ENCODE measurements at places on chromosomes 7 and 10.
A peak's percentile ranks its signal among the peaks of the same experiment; 100 is the strongest.

GRCh38 chr7:74202841-74203556, 6.8 kb upstream of the LAT2 start:
- DNase-seq: no peak

- DNase-seq: no peak
Measured at GRCh38 chr7:11970132-11970531, 138.1 kb upstream of the THSD7A start.

DNA sequence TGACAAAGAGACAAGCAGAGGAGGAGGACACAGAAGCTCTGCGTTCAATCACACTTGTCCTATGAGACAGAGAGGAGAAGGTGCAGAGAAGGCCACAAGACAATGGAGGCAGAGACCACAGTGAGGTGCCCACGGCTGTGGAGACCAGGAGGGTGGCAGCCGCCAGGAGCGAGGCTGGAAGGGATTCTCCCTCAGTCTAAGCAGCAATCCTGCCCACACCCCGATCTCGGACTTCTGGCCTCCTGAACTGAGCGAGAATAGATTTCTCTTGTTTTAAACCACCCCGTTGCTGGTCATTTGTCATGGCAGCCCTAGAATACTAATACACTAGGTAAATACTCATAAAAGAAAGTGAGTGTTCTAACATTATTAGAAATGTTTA, 92.1 kb downstream of the CYTH3 start:
- no peak for DNase-seq

DNA sequence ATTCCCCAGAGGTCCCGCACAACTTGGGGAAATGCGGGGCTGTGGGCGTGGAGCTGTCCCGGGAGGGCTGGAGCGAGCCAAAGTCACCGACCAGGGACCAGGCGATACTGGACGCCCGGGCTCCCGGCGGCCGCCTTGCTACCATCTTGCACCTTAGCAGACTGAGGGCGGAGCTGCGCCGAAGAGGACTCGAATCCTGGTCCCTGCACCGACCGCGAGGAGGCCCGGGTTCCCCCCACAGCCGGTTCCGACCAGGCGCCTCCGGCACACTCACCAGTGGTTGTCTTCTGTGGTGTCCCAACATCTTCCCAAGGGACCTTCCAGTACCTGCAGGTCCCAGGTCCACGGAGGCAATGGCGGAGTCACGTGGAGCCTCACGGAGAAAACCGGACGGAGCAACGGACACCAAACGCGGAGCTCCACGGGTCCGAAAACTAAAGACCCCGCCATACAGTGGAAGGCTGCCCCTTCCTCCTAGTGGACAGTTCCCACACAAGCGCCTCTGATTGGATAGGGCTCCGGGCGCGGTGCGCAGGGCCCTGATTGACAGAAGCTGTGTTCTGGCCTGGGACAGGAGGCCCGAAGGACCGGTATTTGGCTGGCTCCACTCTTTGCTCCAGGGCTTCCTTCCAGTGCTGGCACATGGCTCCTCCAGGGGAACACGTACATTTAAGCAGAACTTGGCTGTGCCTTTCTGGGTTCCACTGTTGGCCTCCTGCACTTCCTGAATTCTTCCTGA, 124.6 kb upstream of the ZNF479 start:
- no peak for DNase-seq

GRCh38 chr7:39313376-39313775, 252.8 kb upstream of the YAE1 start:
- no peak for DNase-seq

GRCh38 chr7:140593672-140593982, 47.0 kb downstream of the DENND2A start:
- DNase-seq: no peak

DNA sequence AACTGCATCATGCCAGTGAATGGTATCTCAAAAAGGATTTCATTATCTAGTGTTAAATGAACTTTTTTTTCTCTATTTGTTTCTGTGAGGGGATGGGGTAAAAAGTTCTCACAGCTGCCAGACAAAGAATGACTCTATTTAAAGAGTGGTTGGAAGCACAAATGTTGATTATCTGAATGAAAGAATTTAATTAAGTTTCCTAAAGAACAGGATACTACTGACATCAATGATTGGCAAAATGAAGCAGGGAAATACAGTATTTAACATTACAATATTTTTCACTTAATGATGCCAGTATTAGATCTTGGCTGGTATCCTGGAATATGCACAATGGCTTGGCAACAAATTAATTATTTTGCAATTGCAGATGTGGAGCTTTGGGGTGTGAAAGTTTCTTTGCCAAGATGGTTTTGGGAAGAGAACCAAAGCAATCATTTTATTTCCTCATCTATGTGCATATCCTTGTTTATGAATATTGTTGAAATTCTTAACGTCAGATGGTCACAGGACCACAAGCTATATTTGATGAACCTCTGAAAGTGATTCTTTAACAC, 336.8 kb downstream of the ARL4A start:
- no peak for DNase-seq

DNA sequence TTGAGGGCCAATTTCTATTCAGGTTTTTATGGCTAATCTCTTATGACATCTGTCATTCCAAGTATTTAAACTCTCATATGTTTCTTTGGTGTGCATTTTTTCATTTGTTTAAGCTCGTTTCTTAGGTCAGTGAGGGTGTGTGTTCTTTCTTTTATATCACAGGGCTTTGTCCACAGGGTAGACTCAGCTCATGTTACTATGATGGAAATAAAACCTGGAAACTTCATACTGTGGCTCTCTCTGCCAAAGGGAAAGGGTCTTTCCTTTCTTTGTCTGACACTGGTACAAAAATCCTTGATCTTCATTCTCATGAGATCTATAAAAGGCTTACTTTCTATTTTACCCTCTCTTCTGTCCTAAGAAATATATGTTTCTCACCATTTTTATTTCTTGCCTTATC, 129.6 kb upstream of the SP8 start:
- DNase-seq: no peak

- peak; percentile 79 for DNase-seq
Measured at GRCh38 chr7:137169282-137169698, 174.2 kb downstream of the PTN start.

- DNase-seq: no peak
Measured at GRCh38 chr7:1028775-1029636, 15.3 kb upstream of the GPR146 start.

DNA sequence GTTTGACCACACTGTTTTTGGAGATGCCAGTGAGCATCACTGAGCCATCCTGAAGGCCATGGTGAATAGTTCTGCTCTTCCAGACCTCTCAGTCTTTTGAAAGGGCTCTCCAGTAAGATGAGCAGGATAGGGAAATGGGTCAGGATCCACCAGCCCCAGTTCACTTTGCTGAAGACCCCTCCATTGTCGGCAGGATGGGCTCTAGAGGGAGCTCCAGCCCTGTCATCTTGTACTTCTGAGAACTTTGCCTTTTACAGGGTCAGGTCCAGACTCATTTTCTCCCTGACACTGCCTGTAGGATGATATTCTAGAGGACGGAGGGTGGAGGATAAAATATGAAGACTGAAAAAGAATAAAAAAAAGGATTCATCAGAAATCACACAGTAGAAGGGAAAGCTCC, 13.1 kb downstream of the LHFPL3 start:
- DNase-seq: peak; percentile 40

- no peak for DNase-seq
Measured at GRCh38 chr7:27943241-27943640, 203.3 kb downstream of the TAX1BP1 start.

DNA sequence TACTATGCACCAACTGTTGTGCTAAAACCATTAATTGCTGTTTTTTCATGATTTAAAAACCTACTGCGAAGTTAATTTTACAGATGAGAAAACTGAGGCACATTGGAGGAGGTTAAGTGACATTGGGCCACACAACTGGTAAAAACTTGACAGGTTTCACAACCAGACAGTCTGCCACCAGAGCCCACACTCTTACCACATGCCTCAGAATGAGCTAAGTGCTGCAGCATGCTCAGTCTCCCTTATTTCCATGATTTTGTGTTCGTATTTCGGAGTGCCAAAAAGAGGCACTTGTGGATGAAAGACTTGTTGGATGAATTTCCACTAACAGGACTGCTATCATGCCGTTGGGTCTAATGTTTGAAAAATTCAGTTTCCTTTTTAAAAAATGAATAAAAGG, 77.4 kb downstream of the PCLO start:
- no peak for DNase-seq

GRCh38 chr7:54559401-54559800, 17.2 kb downstream of the VSTM2A start:
- DNase-seq: no peak

GRCh38 chr10:7810443-7810842, 7.9 kb upstream of the TAF3 start:
- DNase-seq: no peak

DNA sequence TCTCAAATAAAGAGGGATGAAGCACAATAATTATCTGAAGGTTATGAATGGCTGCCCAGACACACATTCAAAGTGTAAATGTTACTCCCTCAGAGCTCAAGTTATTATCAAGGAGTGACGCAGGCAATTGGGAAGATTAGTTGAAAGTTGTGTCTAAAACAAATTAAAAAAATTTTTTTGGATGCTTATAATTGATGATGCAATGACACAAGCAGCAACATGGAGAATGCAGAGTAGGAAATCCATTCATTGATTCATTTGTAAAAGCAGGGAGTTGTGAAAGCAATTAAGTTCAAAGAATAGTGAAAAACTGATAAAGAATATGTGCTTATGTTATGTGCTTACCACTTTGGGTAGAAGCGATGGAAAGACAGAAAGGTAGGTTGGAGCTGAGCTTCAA, 120.4 kb downstream of the CDK6 start:
- DNase-seq: no peak

DNA sequence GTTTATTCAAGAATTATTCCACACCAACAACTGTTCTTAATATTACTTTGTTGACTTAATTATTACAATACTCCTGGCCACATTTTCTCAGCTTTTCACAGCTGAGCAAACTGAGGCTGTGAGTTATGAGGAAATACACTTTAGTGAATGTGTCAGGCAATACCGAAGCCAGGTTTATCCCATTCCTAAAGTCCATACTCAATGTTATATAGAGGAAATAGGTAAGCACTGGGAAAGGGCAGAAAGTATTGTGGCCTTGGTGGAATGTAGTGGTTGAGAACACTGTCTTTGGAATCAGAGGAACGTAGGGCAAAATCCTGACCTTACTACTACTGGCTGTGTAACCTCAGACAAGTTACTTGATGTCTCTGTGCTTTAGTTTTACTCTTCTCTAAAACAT, 110.8 kb downstream of the CD36 start:
- no peak for DNase-seq

GRCh38 chr10:62990126-62990525, 143.0 kb upstream of the NRBF2 start:
- no peak for DNase-seq

DNA sequence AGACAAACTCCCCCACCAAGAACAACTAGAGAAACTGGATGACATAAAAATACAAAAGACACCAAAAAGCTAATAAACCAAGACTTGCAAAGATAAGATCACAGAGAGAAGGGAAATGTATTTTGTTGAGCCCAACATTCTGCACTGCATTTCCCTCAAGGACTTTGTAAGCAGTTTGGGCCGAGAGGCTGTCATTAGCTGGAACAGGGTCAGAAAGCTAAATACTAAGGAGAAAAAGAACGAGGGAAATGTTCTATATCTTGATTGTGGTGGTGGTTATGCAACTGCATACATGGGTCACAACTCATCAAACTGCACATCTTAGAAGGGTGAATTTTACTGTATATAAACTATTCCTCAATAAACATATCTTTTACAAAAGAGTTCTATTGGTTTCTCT, 315.0 kb downstream of the IPMK start:
- DNase-seq: no peak

DNA sequence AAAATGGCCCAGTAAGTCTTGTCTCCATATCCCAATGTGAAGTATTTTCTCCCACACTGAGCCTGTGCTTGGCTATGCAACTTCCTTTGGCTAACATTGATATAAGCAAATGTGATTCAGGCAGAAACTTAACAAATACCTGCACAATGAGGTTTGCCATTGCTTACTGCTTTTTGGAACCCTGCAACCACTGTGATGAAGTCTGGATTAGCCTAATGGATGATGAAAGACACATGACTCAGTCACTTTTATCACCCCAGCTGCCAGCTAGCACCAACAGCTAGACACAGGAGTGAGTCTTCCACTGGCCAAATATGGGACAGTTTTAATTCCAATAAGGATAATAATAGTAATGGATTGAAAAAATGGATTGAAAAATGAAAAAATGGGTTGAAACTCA, 854.5 kb downstream of the GRM8 start:
- DNase-seq: no peak

DNA sequence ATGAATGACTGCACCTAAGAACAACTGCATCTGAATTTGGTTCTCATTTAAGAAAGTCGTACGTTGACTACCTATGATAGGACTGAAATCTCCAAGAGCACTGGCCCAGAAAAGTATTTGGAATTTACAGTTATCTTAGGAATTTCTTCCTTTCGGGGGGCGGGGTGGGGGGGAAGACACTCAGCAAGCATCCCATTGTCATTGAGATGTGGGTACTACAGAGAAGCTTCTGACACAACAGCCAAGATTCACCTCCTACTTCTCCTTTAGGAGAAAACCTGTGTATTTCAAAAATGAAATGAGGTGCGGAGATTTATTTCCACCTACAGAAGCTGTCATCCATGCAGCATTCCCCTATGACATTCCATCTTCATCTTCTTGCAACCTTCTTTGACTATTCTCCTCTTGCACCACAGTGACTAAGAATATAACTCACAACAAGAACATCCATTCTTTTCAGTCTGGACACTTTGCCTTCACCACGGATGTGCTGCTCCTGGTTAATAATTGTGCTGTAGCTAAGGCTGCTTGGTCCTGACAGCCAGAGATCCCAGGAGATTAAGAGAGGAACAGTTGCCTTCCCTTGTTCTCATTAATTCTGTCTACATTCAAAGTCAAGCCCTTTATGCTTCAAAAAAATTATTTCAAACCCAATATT, 98.4 kb upstream of the FRMD4A start:
- DNase-seq: peak; percentile 48

DNA sequence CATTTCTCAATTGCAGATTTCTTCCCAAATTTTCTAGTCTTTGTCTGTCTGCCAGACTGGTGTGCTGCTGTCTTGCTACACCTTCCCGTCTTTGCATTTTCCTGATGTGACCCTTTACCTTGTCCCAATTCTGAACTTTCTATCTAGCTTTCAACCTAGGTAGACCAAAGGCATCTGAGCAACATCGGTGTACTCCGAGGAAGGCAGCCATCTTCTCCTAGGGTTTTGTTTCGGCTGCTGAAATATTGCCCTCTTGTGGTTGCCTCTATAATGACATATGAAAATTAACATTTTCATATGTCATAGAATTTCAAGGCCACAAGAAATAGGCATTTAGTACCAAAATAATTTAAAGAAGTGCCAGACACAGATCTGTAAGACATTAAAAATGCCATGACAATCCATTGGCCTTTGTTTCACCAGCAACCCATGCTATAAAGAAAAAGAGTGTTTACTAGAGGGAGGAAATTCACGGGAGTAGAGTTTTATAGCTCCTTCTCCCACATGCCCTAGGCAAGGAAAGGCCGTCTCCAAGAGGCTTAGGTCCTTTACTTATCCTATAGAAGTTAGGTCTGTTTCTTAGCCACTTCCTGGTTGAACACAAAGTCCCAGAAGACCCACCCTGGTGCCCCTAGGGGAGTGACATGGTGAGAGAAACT, 23.4 kb downstream of the OR9A2 start:
- DNase-seq: no peak

All from iPS DF 19.7 (cell line).